NCI-H1092 treated with DMSO at 0.1 percent for 48 hours (cell line): ENCODE measurements at places on chromosomes 16 and 17.

GRCh38 chr17:81160306-81160705 lies 5.0 kb upstream of the PVALEF start:
- DNase-seq: no peak

- DNase-seq: no peak
Observed at GRCh38 chr16:1278477-1278876, 22.6 kb downstream of the TPSD1 start.

DNA sequence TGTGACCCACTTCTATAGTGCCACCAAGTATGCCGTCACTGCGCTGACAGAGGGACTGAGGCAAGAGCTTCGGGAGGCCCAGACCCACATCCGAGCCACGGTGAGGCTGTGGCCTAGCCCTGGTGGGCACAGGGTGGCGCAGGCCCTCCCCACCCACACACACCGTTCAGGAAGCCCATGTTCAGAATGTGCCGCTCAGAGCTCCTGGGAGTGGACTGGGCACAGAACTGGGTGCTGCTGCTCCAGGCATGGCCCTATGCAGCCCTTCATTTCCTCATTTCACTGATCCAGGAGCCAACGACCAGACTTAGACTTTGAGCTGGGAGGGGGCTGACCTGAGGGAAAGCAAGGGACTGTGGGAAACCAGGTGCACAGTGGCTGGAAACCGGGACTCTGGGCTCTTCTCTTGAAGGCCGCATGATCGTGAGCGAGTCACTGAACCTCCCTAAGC lies 2.4 kb upstream of the MRM1 start:
- no peak for DNase-seq

- no peak for DNase-seq
Observed at GRCh38 chr17:31299624-31300023, 2.6 kb upstream of the OMG start.

GRCh38 chr16:28913946-28914724 lies 10.9 kb downstream of the RABEP2 start:
- peak; percentile 7 for DNase-seq

DNA sequence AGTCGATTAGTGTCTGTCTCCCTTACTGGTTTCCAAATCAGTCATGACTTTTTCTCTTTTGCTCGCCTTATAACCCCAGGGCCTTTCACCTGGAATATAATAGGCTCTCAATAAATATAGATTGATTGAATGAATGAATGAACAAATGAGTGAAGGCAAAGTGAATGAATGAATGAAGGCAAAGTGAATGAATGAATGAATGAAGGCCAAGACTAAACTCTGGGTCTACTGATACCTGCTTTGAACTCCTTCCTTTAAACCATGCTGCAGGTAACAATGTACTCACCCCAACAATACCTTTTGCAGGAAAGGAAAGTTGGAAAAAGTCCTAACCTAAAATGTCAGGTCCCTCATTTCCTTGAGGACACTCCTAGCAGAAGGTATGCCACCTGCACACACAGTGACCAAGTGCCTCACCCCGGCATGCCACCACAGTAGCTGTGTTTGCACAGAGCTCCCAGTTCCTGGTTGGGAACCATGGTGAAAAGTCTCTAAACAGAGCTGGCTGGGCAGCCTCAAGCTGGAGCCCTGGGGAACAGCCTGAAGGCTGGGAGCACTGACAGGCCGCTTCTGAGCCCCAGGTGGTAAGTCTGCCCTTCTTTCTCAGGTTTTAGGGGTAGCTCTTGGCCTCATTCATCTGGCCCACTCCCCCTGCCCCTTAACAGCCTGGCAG lies 42.7 kb upstream of the ANKFN1 start:
- no peak for DNase-seq

DNA sequence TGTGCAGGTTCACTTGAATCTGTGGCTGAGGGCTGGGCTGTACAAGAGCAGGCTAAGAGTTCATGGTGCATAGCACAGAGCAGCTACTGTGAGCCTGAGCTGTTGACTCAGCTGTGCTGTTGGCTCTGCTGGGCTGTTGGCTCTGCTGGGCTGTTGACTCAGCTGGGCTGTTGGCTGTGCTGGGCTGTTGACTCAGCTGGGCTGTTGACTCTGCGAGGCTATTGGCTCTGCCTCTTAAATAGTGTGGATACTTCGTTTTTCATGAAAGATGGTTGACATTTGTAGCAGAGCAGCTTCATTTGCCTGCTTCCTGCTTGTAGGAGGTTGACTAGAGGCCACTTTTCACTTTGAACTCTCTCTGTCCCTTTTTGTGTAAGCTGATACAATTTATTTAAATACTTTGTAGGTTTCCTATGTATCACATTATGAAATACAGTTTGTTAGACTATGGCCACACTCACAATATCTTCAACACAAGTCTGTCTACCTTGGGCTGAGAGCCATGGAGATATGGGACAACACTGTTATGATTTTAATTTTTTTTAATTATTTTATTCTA lies 40.3 kb upstream of the CCNF start:
- peak; percentile 79 for DNase-seq

DNA sequence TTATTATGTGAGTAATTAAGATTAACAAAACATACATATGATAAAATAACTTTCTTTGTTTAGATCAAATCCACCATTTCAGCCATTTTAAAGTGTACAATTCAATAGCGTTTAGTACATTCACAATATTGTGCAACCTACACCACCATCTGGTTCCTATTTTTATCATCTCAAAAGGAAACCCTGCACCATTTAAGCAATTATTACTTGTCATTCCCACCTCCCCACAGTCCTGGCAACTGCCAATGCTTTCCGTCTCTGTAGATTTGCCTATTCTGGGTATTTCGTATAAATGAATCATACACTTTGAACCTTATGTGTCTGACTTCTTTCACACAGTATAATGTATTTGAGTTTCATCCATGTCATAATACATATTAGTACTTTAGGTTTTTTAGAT lies 162.5 kb upstream of the CNTNAP4 start:
- DNase-seq: no peak

DNA sequence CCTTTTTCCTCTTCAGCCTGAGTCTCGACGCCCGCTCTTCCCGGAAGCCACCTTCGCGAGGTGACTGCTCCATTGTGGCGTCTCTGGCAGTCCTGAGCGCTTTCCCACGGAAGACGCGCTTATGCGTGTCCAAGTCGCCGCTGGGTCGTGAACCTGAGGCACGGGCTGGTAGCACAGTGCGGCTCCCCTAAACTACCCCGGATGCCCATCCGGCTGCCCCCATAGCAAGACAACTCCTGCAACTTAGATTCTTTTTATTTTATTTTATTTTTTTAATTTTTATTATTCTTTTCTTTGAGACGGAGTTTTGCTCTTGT lies 2.1 kb upstream of the ESRP2 start:
- no peak for DNase-seq

GRCh38 chr16:80938004-80938878 lies 68.4 kb downstream of the CMC2 start:
- no peak for DNase-seq

- DNase-seq: no peak
Observed at GRCh38 chr16:51211148-51211547, 60.1 kb upstream of the SALL1 start.

DNA sequence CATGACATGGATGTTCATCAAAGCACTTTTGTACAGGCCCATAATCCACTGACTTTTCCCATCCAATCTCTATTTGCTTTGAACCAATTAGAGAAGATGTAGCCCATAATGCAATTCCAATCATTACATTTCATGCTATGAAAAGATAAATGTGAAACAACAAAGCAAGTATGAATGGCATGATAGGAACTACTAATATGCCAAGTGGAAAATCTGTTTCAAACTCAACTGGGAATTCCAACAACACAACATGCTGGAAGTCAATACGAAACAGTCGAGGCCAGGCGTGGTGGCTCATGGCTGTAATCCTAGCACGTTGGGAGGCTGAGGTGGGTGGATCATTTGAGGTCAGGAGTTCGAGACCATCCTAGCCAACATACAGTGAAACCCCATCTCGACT lies 39.6 kb upstream of the TMEM97 start:
- no peak for DNase-seq

DNA sequence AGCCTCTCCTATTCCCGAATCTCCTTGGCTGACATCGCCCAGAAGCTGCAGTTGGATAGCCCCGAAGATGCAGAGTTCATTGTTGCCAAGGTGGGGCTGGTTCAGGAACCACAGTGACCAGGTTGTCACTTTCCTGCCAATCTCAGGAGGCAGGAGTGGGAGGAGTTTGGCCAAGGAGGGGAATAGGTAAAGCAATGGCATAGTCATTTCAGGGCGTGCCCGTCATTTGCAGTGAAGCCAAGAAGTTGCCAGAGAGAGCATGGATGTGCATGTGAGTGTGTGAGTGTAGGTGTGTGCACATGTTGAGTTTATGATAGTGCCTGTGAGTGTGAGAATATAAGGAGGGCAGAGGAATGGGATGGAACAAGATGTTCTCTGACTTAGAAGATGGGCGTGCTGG lies 14.8 kb downstream of the PSMD3 start:
- no peak for DNase-seq

GRCh38 chr16:57823836-57824235 lies 21.5 kb upstream of the KIFC3 start:
- no peak for DNase-seq

GRCh38 chr17:81285894-81286293 lies 9.2 kb downstream of the SLC38A10 start:
- DNase-seq: no peak

GRCh38 chr17:39702901-39703893 lies 3.3 kb downstream of the ERBB2 start:
- DNase-seq: no peak
